ENCODE measurements at places on chromosomes 2 and 18.

DNA sequence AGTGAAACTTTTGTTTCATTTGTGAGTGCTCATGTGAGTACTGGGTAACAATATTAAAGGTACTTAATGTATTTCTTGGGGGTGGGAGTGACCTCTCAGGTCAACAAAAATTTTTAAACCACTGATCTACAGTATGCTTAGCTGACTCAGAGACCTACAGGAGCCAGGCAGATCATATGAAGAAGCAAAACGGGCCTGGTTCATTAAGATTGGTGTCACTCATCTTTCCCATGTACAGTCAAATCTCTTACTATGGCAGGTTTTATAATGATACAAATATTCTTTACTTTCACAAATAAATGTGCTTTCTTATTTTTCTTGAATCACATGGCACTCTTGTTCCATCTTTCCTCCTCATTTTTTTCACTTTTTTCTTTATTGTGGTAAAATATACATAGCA is 7.7 kb upstream of the TMSB10 start:
- DNase-seq: no peak

DNA sequence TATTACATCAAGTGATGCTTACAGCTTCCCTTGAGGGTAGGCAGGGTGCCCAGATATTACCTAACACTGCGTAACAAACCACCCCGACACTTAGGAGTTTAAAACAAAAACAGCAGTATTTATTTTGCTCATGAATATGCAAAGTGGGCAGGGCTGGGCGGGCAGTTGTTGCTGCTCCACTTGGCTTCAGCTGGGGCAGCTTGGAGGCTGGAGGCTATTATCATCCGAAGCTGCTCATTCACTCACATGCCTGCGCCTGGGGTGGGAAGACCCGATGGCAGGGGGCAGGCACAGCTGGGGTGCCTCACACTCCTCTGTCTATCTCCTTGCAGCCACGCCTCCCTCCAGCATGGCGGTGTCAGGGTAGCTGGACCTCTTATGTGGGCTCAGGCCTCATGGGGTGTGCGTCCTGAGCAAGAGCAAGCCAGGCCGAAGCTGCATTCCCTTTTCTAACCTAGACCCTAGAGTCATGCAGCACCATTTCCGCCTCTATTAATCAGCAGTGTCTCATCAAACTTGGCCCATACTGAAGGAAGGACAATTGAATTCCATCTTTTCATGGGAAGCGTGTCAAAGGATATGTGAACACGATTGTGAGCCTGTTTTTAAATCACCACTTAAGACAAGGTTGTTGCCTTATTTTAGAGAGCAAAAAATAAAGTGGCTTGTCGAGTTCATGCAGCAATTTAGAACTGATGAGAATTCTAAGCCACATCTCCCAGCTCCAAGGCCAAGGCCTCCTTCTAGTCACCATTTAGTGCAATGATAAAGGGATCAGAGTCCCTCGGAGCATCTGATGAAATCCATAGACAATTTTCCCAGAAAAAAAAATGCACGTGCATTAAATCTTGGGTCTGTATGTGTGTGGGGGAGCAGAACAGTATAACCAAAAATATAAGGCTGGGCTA is 54.9 kb downstream of the SDC1 start:
- DNase-seq: no peak

DNA sequence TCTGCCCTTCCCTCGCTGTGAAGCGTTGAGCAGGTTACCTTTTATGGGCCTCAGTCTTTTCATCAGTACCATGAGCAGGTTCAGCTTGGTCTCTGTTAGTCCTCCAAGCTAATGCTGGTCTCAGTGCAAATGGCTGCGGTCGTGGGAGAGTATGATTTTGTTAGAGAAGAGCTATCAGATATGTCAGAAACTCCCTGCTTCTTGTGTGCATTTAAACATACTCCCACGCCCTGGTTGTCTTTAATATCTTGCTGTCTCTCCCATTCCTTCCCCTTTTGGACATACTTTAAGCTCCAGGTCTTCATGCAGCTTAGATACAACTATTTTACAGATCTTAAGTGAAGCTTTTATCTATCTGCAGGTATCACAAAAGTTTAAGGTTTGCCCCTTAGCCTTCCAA is 62.9 kb downstream of the EFR3B start:
- no peak for DNase-seq

DNA sequence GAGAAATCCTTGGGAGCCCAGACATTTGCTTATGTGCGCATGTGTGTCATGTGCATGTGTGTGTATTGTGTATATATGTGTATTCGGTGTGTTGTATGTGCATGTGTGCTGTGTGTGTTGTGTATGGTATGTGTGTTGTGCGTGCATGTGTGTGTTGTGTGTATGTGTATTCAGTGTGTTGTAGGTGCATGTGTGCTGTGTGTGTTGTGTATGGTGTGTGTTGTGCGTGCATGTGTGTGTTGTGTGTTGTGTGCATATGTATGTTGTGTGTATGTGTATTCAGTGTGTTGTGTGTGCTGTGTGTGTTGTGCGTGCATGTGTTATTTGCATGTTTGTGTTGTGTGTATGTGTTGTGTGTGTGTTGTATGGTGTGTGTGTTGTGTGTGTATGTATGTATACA is 136.9 kb downstream of the SH3RF3 start:
- DNase-seq: no peak

DNA sequence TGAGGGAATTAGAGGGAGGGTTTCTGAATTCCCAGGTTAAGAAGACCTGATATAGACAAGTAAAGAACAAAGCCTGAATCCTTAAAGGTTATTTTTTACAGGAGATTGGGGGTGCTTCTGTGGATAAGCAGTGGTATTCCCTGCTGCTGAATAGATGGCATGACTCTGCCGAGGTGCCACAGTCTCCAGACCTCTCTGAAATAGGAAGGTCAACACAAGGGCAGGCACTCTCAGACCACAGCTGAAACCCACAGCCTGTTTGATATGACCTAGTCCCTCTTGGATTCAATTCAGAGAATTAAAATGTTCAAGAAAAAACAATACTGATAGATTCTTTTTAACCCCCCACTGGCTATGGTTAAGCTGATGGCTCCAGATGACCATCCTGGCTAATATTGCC is 259.3 kb downstream of the PTGR3 start:
- DNase-seq: no peak

DNA sequence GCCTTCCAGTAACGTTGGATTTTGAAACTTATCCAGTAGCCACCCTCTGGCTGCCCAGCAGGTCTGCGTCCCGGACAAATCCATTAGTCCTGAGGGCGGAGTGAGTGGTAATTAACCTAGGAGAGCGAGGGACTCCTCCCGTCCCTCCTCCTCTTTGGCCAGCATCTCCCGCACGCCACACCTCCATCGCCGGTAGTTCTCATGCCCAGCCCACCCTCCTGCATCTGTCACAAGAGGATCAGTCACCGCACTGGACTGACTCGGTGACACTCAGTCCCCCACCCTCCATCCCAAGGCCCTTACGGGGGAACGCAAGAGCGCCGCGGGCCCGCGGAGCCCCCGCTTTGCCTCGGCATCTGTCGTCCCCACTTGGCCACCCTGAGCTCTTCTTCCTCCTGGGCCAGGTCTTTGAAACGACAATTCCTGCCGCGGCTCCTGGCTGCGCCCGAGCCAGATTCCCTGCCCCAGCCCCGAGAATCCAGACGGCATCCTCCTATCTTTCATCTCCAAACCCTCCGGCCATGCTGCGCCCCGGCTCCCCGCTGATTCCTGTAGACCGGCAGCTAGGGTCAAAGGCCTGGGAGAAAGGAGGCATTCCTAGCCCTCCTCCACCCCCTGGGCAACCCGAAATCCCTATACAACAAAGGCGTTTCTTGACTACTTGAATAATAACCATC is 77.5 kb downstream of the EIF2AK3 start:
- no peak for DNase-seq

GRCh38 chr2:152623076-152623740 is 94.1 kb downstream of the PRPF40A start:
- no peak for DNase-seq

- DNase-seq: no peak
Observed at GRCh38 chr2:7692657-7693161, 775.5 kb downstream of the RNF144A start.

DNA sequence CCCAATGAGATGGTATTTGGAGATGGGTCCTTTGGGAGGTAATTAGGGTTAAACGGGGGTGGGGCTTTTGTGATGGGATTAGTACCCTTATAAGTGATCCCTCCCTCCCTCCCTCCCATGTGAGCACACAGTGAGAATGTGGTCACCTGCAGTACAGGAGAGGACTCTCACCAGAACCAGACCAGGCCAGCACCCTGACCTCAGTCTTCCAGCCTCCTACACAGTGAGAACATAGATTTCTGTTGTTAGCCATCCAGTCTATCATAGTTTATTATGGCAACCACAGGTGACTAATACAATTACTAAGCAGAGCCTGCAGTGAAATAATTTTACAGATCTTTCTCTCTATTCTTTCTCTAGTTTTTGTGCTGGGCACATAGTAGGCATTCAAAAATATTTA is 137.7 kb upstream of the PKDCC start:
- DNase-seq: no peak

DNA sequence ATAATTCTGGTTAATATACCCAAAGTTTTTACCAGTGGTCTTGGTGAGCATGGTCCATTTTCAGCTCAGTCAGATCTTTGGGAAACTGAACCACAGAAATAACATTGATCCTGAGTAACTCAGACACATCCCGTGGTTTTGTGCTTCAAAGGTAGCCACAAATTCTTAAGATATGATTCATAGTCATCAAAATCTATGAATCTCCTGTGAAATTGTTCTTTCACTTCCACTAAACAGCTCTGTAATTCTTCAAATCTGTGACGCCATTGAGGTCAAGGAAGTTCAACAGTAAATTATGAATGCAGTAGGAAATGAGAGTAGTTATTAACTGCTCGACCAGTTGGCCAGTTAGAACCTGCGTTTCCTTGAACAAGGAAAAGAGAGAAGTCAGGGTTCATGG is 147.3 kb downstream of the IRS1 start:
- no peak for DNase-seq

- DNase-seq: no peak
Observed at GRCh38 chr18:59834267-59834666, 65.5 kb upstream of the PMAIP1 start.

- no peak for DNase-seq
Observed at GRCh38 chr2:17476830-17477229, 41.4 kb downstream of the RAD51AP2 start.

DNA sequence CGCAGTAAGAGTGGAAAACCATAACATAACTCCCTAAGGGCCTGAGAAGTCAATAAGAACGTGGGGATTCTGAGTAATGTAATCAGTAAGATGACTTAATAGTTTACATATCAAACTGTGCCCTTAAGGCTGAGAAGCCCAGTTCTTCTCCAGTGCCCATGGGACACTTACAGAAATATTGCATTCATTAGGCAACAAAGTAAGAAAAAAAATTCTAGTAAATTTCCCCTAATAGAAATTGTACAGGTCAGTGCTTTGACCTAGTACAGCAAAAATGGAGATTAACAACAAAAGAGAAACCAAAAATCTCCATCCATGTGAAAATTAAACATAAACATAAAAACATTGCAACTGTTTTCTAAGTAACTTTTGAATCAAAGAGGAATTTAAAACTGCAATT is 139.8 kb upstream of the HS6ST1 start:
- no peak for DNase-seq

DNA sequence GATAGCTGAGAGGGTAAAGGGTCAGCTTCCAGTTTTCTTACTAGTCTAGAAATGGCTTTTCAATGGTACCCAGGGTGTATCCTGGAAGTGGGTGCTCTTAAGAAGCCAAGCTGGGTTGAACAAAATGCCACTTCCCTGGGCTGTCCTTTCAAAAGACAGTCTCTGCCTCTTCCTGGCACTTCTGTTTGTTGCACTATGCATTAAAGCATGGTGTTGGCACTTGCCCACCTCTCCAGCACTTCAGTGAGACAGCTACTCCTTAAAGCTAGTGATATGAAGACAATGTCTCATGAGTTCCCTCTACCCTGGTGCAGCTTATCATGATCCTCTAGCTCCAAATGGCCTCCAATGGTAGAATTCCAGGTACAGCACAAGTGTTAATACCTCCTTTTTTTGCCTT is 74.3 kb upstream of the IGFBP5 start:
- no peak for DNase-seq

- DNase-seq: no peak
Observed at GRCh38 chr2:101133492-101134100, 17.6 kb downstream of the TBC1D8 start.

- DNase-seq: no peak
Observed at GRCh38 chr2:20616341-20616871, 34.5 kb downstream of the HS1BP3 start.

GRCh38 chr2:6864923-6865345 is 773 bp downstream of the CMPK2 start:
- no peak for DNase-seq

DNA sequence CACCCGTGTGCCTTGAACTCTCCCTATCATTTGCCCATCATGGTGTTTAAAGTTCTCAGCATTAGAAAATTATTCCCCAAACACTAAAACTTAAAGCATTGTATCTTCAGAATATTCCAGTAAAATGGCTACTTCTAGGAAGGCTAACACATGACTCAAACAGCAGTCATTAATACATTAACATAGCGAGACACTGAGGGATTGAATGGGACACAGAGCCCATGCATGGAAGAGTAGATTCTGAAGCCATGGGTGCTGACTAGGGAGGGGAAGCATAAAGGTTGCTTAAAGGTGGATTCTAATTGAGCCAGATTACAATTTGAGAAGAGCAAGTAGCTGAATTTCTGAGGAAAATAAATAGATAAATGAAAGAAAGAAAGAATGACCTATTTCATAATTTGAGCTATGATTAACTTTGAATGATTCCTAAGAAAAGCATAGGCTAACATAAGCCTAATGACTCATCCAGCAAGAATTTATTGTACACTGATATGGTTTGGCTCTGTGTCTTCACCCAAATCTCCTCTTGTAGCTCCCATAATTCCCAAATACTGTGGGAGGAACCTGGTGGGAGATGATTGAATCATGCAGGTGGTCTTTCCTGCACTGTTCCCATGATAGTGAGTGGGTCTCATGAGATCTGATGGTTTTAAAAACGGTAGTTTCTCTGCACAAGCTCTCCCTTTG is 79.8 kb upstream of the PIK3C3 start:
- no peak for DNase-seq

DNA sequence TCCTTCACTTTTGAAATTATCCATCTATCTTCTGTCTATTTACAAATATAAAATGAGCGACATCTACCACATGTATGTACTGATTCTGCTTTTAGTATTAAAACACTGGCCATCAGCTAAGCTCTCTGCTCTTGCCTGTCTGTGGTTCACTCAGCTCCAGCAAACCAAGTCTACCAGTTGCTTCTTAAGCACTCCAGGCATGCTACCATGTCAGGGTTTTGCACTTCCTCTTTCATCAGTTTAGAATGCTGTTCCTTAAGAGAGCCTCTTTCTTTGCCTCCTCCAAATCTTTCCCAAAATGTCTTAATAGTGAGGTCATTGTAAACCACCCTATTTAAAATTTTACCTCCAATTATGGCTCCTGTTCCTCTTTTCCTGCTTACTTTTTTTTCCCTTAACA is 59.5 kb downstream of the SCN3A start:
- DNase-seq: no peak

DNA sequence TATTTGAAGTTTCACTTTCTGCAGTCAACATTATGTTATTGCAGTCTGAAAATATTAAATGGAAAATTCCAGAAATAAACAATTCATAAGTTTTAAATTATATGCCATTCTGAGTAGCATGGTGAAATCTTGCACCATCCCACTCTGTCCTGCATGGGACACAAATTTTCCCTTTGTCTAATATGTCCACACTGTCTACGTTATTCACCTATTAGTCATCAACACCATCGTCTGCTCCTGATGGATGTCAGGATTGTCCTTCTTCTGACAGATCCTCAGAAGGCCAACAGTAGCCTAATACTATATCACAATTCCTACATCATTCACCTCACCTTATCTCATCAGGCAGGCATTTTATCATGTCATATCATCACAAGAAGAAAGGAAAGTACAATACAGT is 163.1 kb downstream of the TXNL1 start:
- DNase-seq: no peak
